ENCODE measurements at places on chromosomes 12 and 14.

DNA sequence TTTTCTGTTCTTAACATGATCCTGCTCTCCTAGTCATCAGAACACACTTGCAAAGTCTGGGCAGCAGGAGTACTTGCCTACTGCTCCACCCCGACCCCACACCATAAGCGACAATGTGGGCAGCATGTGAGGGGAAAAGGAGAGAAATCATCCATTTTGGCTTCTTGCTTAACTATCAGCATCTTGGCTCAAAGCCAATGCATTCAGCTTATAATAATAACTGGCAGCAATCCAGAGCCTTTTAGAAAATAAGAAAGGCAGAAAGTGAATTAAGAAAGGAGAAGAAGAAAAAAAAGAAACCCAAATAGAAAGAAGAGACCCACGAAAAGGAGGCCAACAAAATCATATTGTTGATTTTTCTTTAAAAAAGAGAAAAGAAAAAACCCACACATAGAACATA lies 930.8 kb downstream of the BCL11B start:
- DNase-seq = no peak

DNA sequence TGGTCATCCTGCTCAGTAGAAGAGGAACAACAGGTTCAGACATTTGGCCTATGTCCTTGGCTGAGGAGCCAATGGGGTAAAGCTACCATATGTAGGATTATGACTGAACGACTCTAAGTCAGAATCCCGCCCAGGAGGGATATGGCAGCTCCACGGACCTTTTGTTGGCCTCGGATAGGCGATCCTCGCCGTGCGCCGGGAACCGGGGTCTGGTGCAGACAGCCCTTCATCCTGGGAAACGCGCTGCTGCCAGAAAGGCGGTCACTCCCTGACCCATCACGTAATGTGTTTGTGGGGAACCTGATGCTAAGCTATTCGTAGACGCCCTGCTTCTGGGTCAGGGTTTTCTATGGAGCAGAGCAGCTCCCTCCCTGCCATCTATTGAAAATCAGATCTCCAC lies 178.9 kb upstream of the ALG10B start:
- DNase-seq = no peak

- DNase-seq = no peak
Measured at GRCh38 chr14:24892497-24893051, 157.4 kb downstream of the STXBP6 start.

- peak; percentile 39 for DNase-seq
Measured at GRCh38 chr12:4091016-4091743, 182.4 kb upstream of the CCND2 start.

DNA sequence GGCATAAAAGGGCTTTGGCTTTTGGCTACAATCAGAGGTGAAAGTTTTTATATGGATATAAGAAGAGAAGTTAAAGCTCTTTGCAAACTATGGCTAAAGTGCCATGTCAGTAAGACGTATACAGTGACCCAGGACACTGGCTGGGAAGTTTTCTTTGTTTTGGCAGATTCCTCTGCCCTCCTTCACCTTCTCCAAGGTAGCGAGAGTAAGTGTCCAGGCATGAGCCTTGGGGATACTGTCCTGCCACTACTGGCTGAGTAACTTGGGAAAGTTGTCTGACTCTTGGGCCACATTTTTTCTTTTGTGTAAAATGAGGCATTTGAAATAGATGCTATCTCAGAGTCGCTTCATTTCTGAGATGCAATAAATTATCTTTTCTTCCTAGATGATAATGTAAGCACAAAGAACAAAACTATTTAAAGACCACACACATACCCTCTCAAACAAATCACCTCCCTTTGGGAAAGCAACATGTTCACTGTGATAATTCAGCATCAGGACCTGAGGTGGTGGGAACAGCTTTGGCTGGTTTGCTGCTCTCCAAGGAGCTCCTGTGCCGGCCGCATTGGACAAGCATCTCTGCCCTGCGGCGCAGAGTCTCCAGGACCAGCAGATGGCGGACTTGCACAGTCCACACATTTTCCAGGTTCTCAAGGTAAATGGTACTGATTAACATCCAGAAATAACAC lies 106.3 kb downstream of the PTCSC3 start:
- peak; percentile 2 for DNase-seq

Data from inflammatory macrophage treated with lipopolysaccharide for 1 hour (primary cell).